ENCODE measurements at places on chromosomes 12 and 14. TPM values are rescaled to one million over a fixed set of nuclear protein-coding genes. Genes with fewer than 3 reads are reported as not detected.

GRCh38 chr12:116080415-116080814 is 197.1 kb downstream of the MED13L start:
- H3K36me3 ChIP-seq = no peaks in the 10 kb centered on the region
- H3K4me3 ChIP-seq = no peak overlapping the region
- no peaks in the 10 kb centered on the region for H3K27me3 ChIP-seq
- no peak for DNase-seq
- no peak overlapping the region for H3K27ac ChIP-seq
- peaks cover 4% of the 10 kb centered on the region for H3K4me1 ChIP-seq

DNA sequence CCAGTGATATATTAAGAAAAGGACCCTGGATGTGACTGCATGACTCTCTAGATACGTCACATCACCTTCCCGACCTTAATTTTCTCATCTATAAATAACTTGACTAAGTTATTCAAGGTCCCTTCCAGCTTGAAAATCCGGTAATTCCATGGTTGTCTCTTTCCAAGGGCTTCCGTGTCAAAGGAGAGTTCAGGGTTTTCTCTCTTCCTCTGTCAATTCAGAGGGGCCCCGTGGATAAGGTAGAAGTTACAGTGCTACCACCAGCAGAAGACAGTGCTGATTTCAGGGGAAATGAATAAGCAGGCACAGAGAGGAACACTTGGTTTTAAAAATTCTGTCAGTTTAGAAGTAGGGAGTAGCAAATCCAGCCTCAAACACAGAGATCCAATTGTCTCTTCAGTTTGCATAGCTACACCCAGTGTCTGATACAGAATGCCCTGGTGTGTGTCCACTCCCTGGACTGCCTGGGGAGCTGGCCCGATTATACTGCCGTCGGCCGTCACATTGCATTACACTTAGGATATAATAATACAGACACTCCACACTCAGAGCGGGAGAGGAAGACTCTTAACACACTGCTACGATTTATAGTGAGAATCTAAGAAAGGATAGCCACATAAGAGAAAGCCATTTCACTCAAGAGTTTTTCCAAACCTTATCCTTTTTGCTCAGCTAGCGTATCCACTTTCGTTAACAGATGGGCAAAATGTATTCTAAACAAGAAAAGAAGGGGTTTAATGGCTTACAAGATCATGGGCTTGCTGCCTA is 54.7 kb upstream of the GTF2A1 start:
- H3K4me1 ChIP-seq = no peaks in the 10 kb centered on the region
- no peak for DNase-seq
- no peaks in the 10 kb centered on the region for H3K27me3 ChIP-seq
- no peak overlapping the region for H3K4me3 ChIP-seq

GRCh38 chr12:102596031-102596430 is 115.7 kb upstream of the IGF1 start:
- H3K27ac ChIP-seq = no peak overlapping the region
- no peaks in the 10 kb centered on the region for H3K27me3 ChIP-seq
- no peaks in the 10 kb centered on the region for H3K36me3 ChIP-seq

- H3K27ac ChIP-seq = no peak overlapping the region
- H3K36me3 ChIP-seq = no peaks in the 10 kb centered on the region
- H3K4me3 ChIP-seq = no peak overlapping the region
- no peaks in the 10 kb centered on the region for H3K4me1 ChIP-seq
- no peak for DNase-seq
Measured at GRCh38 chr12:52266514-52266913, 7.9 kb upstream of the KRT86 start.

GRCh38 chr14:35631071-35631805 is 97.3 kb downstream of the INSM2 start:
- no peak for DNase-seq
- H3K4me3 ChIP-seq = no peak overlapping the region
- H3K27me3 ChIP-seq = no peaks in the 10 kb centered on the region
- no peaks in the 10 kb centered on the region for H3K36me3 ChIP-seq
- no peaks in the 10 kb centered on the region for H3K4me1 ChIP-seq

GRCh38 chr14:95007921-95008320 is 149.4 kb downstream of the DICER1 start:
- H3K4me3 ChIP-seq = no peak overlapping the region
- H3K4me1 ChIP-seq = no peaks in the 10 kb centered on the region
- H3K36me3 ChIP-seq = no peaks in the 10 kb centered on the region
- H3K27me3 ChIP-seq = no peaks in the 10 kb centered on the region

SDSL gene
- total RNA-seq = 85.7 TPM

Data from right lobe of liver (tissue), 6 donors.